ENCODE measurements at places on chromosomes 2 and 18.

GRCh38 chr18:58044370-58045241 lies 580 bp downstream of the NEDD4L start:
- DNase-seq: peak; percentile 66

- peak; percentile 79 for DNase-seq
Observed at GRCh38 chr2:188345020-188345419, 53.3 kb downstream of the GULP1 start.

DNA sequence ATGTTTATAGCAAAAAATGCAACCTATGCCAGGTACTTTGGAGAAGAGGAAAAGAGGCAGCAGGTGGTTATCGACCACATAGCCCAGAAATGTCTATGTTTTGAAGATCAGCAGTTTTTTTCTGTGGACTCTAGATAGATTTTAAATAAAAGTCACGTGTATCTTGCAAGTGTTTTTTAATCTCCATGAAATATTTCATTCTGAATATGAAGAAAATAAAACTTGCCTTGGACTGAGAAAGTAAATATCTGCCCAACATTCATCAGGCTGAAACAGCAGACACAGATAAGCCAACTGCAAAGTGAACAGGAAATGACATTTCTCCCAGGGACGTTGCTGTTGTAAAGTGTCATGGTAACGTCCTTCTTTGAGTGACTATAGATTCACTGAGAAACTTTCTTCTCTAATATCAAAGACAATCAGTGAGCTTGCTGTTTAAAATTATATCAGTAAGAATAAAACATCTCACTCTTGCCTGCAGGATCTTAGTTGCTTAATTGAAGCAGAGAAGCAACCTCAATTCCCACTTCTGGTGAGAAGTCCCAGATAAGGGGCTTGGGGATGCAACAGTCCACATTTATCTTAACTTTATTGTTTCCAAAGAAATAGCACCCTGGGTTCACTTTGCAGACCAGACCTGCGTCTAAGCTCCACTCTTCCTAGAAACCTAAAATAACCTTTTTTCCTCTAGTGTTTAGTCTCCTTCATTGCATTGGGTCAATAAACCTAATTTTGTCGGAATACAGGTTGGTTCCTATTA lies 6.3 kb downstream of the MYOM1 start:
- no peak for DNase-seq

- no peak for DNase-seq
Observed at GRCh38 chr2:198371921-198372543, 567.6 kb downstream of the PLCL1 start.

DNA sequence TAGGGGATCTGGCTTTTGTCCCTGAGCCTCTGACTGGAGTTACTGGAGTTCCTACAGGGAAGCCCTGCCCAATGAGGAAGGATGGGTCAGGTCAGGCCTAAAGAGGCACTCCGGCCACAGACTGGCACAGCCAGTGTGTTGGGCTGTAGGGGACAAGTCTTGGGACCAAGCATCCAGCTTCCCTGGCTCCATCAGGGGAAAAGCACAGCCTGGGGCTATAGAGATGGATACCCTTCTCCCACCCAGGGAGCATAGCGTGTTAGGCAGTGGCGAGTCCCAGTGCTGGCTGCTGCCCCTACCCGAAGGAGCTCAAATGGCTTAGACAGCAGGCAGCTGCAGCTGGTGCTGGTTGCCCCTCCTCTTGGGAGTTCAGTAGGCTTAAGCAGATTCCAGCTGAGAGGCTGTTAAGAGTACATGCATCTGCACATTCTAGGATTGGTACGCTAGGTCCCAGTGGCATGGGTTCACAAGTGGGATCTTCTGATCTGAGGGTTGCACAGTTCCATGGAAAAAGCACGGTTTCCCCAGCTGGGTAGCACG lies 111.4 kb downstream of the DCDC2C start:
- DNase-seq: peak; percentile 93

GRCh38 chr2:26513261-26513660 lies 35.3 kb upstream of the OTOF start:
- no peak for DNase-seq
